ENCODE measurements at places on chromosomes 7 and 10.

DNA sequence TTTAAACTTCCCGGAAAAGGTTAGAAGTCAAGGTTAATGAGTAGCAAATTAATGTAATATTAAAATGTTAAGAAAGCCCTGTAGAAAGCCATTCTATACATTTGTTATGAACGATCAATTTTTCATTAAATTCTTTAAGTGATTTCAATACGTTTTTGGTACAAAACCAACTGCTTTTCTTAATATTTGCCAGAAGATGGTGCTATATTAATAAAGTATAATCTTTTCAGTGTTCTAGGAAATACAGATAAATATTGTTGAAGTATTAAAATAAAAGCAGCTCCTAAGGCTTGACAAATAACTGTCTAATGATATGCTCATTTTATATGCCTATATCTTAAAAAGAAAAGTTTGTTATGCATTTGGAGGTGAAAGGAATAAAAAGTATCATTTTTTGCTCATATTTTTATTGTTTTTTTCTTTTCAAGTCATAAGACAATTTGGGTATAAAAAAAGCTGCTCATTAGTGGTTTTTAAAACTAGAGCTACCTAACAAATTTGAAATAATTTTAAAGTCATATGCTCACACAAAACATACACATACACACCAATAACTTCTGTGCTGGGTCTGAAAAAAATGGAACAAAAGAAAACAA is 130.3 kb upstream of the POT1 start:
- no peaks in the 10 kb centered on the region for H3K36me3 ChIP-seq
- no peak for DNase-seq
- H3K27me3 ChIP-seq, result no peaks in the 10 kb centered on the region

GRCh38 chr7:55533050-55533728 is 39.1 kb downstream of the VOPP1 start:
- H3K27ac ChIP-seq, result peak overlapping the region; percentile 39
- peaks cover 7% of the 10 kb centered on the region for H3K36me3 ChIP-seq
- H3K4me3 ChIP-seq, result no peak overlapping the region
- peaks cover 36% of the 10 kb centered on the region for H3K4me1 ChIP-seq

DNA sequence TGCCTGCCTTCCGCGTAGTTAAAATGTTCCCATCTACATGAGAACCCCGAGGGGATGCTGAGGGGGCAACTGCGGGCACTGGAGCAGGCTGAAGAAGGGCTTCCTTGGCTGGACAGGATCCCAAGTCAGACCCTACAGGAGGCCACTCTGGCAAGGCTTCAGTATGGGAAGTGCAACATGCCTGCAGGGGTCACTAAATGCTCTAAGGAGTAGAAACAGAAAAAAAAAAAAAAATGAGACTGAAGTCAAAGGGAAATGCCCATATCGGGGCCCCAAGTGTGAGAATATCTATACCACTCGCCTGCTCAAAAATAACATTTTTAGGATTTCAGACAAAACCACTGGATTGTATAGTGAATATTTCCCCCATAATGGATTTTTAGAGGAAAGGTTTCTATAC is 33.5 kb downstream of the FAM204A start:
- H3K4me1 ChIP-seq, result no peaks in the 10 kb centered on the region
- no peaks in the 10 kb centered on the region for H3K27me3 ChIP-seq
- H3K4me3 ChIP-seq, result no peak overlapping the region
- H3K27ac ChIP-seq, result peak overlapping the region; percentile 14
- H3K36me3 ChIP-seq, result peaks cover 57% of the 10 kb centered on the region

GRCh38 chr7:47568547-47568946 is 13.4 kb downstream of the TNS3 start:
- H3K4me1 ChIP-seq, result peaks cover 63% of the 10 kb centered on the region
- peak overlapping the region; percentile 48 for H3K27ac ChIP-seq
- DNase-seq, result no peak
- H3K4me3 ChIP-seq, result no peak overlapping the region

DNA sequence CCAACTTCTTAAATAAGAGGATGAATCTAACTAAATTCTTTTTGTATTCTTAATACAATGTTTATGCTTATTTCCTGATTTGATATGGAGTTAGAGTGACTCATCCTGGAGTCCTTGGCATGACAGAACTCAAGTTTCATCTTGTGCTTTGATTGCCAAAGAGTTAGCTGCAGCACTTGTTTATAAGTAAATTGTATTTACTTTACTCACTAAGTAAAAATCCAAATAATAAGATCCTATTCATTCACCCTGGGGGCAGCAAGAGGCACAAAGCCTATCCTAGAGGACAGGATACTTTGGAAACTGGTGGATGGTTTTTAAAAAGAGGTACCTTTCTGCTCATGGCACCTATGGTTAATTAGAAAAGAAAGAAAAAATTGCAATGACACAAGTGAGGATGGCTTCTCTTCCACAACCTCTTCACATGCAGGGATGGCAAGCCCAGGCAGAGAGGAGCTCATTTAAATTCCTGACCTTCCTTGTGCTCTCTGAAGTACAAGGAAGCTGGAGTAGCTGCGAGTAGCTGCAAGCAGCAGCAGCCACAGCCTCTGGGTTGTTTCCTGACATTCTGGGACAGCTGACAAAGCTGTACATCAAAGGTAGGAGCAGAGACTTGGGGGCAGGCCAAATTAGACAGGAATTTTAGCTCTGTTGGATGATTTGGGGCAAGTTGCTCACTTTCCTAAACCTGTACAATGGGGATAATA is 28.5 kb upstream of the CROT start:
- no peaks in the 10 kb centered on the region for H3K27me3 ChIP-seq
- no peak overlapping the region for H3K27ac ChIP-seq
- no peaks in the 10 kb centered on the region for H3K4me1 ChIP-seq

DNA sequence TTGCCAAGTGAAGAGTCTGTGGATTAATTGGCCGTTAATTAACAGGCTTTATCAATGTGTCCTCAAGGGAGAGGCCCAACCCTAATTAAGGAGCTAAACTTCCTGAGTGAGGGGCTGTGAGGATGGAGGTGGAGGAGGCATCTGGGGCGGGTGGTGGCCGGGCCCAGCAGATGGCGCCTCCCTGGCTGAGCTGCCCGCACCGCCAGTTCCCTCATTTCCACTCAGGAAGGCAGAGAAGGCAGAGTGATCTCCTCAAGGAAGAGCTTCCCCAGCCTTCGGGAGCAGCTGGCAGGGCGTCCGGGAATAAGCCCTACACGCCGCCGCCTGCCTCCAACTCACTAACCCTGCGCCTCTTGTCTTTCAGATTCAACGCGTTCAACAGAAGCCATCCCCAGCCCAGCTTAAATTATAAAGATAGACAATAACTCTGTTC is 112.2 kb downstream of the CYTH3 start:
- DNase-seq, result peak; percentile 68
- peak overlapping the region; percentile 49 for H3K27ac ChIP-seq
- H3K4me1 ChIP-seq, result peaks cover 35% of the 10 kb centered on the region
- no peaks in the 10 kb centered on the region for H3K27me3 ChIP-seq

GRCh38 chr7:71937840-71938371 is 474.2 kb downstream of the CALN1 start:
- DNase-seq, result no peak
- H3K4me3 ChIP-seq, result no peak overlapping the region
- peaks cover 11% of the 10 kb centered on the region for H3K4me1 ChIP-seq
- H3K27me3 ChIP-seq, result no peaks in the 10 kb centered on the region

- no peaks in the 10 kb centered on the region for H3K27me3 ChIP-seq
- H3K4me3 ChIP-seq, result no peak overlapping the region
Observed at GRCh38 chr7:77710861-77711260, 14.6 kb downstream of the RSBN1L start.

GRCh38 chr7:33191340-33191739 is 62.0 kb downstream of the BBS9 start:
- no peak for DNase-seq
- peaks cover 4% of the 10 kb centered on the region for H3K27me3 ChIP-seq
- peaks cover 21% of the 10 kb centered on the region for H3K4me1 ChIP-seq
- peaks cover 45% of the 10 kb centered on the region for H3K36me3 ChIP-seq
- H3K27ac ChIP-seq, result no peak overlapping the region
- no peak overlapping the region for H3K4me3 ChIP-seq

GRCh38 chr7:50588937-50589336 is 23.7 kb upstream of the DDC start:
- peaks cover 51% of the 10 kb centered on the region for H3K36me3 ChIP-seq
- peaks cover 2% of the 10 kb centered on the region for H3K27me3 ChIP-seq
- no peak overlapping the region for H3K4me3 ChIP-seq
- H3K27ac ChIP-seq, result no peak overlapping the region
- no peak for DNase-seq

DNA sequence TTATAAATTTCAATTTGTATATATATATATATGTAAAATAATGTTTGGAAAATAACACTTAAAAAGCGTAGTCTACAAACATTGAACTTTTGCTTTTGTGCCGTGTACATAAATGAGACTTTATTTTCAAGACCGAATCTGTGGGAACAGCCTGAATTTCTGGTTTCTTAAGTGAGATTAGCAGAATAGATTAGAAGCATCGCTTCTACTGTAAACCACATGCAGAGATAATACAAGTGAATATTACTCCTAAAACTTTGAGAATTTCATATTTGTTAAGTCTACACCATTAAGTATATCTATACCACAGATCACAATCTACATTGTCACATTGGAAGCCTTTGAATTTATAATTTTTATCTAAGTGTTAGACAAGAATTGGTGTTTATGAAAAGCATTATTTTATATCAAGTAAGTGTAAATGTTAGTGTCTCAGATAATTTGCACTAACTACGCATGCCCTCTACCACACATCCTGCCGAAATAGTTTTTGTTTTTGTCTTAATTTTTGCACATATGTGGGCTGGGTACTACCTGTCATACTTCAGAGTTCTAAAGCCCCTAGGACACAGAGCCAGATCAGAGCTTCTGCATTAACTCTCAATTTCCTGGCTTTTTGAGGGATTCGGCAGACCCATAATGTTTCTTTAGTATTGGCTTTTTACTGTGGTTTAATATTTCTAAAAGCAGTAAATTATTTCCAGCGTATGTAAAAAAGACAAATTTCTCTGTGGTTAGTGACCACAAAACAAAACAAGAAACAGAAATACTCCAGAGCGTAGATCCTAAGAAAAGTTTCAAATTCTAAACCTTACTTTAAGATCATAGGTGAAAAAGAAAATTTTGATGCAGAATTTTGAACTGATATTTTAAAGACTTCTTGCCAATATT is 20.0 kb downstream of the TWIST1 start:
- no peak overlapping the region for H3K27ac ChIP-seq
- peaks cover 2% of the 10 kb centered on the region for H3K27me3 ChIP-seq
- no peak for DNase-seq
- H3K4me3 ChIP-seq, result no peak overlapping the region
- no peaks in the 10 kb centered on the region for H3K36me3 ChIP-seq

DNA sequence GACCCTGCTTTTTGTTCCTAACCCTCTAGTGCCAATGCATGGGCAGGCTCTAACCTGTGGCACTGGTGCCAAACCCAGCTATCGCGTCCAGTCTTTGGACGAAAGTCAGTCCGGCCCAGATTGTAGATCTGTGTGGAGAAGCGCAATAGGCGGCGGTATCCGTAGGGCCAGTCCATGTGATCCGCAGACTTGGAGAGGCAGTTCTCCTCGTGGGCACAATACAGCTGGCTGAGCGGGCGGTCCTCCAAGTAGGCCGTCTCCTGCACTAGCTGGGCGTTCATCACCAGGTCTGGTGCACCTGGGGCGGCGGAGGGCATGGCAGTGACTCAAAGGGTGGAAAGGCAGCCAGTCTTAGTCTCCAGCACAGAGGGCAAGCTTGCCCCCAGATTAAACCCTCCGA is 14.5 kb downstream of the LOXL4 start:
- H3K27me3 ChIP-seq, result no peaks in the 10 kb centered on the region
- H3K4me1 ChIP-seq, result peaks cover 30% of the 10 kb centered on the region
- no peak overlapping the region for H3K27ac ChIP-seq
- H3K36me3 ChIP-seq, result peaks cover 15% of the 10 kb centered on the region
- DNase-seq, result no peak

GRCh38 chr10:51206500-51206899 is 132.2 kb downstream of the PRKG1 start:
- H3K27me3 ChIP-seq, result no peaks in the 10 kb centered on the region
- peaks cover 6% of the 10 kb centered on the region for H3K36me3 ChIP-seq
- H3K4me1 ChIP-seq, result no peaks in the 10 kb centered on the region
- H3K27ac ChIP-seq, result no peak overlapping the region

DNA sequence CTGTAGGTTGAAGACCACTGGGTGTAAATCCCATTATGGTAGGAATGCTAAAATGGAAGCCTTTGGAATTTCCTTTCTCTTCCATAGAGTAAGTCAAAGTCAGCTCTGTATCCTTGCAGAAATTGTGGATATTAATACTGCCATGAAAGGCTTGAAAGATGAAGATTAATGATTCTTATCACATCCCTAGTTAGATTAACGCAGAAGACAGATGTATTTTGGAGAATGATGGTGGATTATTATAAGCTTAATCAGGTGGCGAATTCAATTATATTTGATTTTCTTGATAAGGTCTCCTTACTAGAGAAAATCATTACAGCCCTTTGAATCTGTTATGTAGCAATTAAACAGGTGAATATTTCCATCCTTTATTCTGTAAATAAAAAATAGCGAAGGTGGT is 270.1 kb downstream of the PHF14 start:
- no peak overlapping the region for H3K27ac ChIP-seq
- no peak overlapping the region for H3K4me3 ChIP-seq
- H3K36me3 ChIP-seq, result no peaks in the 10 kb centered on the region
- DNase-seq, result no peak
- H3K4me1 ChIP-seq, result no peaks in the 10 kb centered on the region
- H3K27me3 ChIP-seq, result no peaks in the 10 kb centered on the region

GRCh38 chr7:17660116-17660515 is 280.2 kb downstream of the SNX13 start:
- no peak for DNase-seq
- H3K27ac ChIP-seq, result no peak overlapping the region
- no peaks in the 10 kb centered on the region for H3K36me3 ChIP-seq
- no peaks in the 10 kb centered on the region for H3K27me3 ChIP-seq

DNA sequence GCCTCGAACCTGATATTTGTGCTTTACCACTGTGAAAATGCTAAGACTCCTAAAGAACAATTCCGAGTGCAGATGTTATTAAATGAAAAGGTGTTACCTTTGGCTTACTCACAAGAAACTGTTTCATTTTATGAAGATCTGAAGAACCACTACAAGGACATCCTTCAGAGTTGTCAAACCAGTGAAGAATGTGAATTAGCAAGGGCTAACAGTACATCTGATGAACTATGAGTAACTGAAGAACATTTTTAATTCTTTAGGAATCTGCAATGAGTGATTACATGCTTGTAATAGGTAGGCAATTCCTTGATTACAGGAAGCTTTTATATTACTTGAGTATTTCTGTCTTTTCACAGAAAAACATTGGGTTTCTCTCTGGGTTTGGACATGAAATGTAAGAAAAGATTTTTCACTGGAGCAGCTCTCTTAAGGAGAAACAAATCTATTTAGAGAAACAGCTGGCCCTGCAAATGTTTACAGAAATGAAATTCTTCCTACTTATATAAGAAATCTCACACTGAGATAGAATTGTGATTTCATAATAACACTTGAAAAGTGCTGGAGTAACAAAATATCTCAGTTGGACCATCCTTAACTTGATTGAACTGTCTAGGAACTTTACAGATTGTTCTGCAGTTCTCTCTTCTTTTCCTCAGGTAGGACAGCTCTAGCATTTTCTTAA is 47.7 kb downstream of the MINPP1 start:
- no peak for DNase-seq
- peaks cover 5% of the 10 kb centered on the region for H3K4me1 ChIP-seq
- H3K27ac ChIP-seq, result no peak overlapping the region
- H3K36me3 ChIP-seq, result peaks cover 36% of the 10 kb centered on the region
- no peak overlapping the region for H3K4me3 ChIP-seq
